ENCODE measurements at places on chromosomes 13 and 19. TPM values are rescaled to one million over a fixed set of nuclear protein-coding genes. Genes with fewer than 3 reads are reported as not detected.

- DNase-seq: peak; percentile 53
Measured at GRCh38 chr19:39805104-39805503, 26.4 kb downstream of the LEUTX start.

DNA sequence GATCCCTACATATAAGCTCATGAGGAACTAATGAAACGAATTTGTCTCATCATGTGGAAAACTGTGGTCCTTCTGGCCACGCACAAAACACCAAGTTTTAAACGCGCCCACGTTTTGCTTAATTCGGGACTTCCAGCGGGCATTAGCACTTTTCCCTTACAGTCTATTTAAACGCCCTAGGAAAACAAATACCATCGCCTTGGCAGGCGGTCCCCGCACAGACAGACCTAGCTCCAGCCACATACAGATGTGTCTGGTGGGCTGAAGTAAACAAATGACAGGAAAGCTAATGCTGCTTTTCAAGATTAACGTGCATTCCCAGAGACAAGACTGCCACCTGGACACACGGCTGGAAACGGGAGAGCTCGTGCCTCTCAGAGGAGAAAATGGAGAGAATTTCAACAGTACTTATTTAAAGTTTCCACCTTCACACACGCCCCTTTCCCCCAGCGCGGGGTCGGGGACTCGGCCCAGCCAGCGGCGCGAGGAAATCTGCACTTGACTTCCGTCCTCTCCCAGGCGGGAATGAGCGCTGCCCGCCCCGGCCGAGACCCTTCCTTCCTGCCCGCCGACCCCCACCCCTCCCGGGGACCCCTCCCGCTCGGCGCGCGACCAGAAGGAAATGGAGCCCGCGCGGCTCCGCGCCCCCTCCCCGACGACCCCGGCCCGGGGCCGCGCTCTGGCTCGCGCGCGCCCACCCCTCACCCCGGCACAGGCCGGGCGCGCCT, 931 bp downstream of the USP12 start:
- DNase-seq: peak; percentile 57

GRCh38 chr19:49937750-49938381, 8.6 kb upstream of the NUP62 start:
- peak; percentile 85 for DNase-seq

GRCh38 chr19:16266586-16266942, 58.1 kb upstream of the KLF2 start:
- no peak for DNase-seq

DNA sequence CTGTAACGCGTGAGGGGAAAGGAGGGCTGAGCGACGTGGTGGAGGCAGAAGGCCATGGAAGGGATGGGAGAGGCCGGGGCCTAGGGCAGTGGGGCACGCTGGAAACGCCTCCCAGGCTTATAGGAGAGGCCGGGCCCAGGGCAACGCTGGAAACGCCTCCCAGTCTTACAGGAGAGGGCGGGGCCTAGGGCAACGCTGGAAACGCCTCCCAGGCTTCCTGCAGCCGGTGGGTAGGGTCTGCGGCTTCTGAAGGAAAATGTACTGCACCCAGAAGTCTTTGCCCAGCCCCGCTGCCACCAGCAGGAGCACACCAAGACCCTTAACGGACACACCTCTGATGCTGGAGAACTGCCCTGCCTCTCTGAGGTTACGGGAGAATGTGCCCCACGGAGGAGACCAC, 9.1 kb downstream of the CACTIN start:
- no peak for DNase-seq

DNA sequence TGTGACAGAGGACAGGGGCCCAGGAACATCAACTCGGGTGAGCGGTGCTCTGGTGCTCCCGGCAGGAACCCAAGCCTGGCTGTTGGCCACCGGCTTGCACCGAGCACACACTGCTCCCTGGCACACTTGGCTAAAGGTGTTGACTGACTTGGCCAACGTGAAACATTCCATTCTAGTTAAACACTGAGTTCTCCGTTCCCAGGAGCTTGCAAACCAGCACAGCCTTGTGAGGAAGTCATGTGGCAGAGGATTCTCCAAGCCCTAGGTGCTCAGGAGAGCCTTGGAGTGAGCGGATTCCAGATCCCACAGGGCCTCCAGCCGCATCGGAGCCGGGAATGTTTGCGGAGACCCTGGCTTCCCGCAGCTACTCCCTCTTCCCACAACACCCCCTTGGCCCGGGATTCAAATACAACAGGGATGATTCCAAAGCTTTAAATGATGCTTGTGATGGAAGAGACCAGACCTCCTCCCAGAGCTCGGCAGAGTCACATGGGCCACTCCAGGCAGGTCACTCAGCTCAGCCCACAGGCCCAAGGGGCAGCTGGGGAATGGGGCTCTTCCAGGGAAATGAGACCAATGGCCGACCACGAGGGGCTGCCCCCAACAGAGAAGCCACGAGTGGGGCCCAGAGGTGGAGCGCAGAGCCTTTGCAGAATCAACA, 2.9 kb downstream of the C13orf46 start:
- peak; percentile 85 for DNase-seq

DNA sequence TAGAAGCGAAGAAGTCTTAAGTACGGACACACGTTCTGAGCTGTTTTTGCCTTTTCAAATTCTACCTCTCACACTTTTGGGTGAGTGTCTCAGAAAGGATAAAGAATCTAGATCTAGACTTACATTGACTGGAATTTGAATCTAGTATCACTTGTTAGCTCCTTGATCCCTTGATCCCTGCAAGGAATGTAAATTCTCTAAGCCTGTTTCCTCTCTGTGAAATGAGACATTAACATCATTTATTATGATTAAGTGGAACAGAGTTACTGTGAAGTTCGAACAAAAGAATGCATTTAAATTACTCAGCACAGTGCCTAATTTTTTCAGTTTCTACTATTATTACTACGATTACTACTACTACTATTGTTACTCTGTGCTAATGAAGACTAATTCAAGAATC, 86.6 kb upstream of the POSTN start:
- DNase-seq: no peak

GRCh38 chr13:28753208-28753892, 34.6 kb upstream of the SLC46A3 start:
- peak; percentile 56 for DNase-seq

GRCh38 chr13:40586886-40587565, 79.4 kb downstream of the FOXO1 start:
- no peak for DNase-seq

GRCh38 chr13:105825071-105825470, 710.4 kb downstream of the EFNB2 start:
- no peak for DNase-seq

- DNase-seq: no peak
Measured at GRCh38 chr19:49758292-49758691, 4.8 kb downstream of the TSKS start.

- DNase-seq: peak; percentile 21
Measured at GRCh38 chr13:76622315-76623040, 263.7 kb downstream of the KCTD12 start.

- no peak for DNase-seq
Measured at GRCh38 chr19:33758541-33759013, 38.1 kb upstream of the KCTD15 start.

GRCh38 chr19:50321831-50322230, 7.3 kb downstream of the KCNC3 start:
- DNase-seq: no peak

GRCh38 chr19:55014714-55015113, 23.4 kb downstream of the GP6 start:
- peak; percentile 33 for DNase-seq

The NDUFA13 gene
- total RNA-seq: 1,297 TPM

The KL gene
- total RNA-seq: 2.1 TPM

The KIR3DL1 gene
- not detected for total RNA-seq

The GATAD2A gene
- 29.7 TPM for total RNA-seq

The ZNF69 gene
- 4.0 TPM for total RNA-seq

The CYP2S1 gene
- 0.87 TPM for total RNA-seq

The SLC8A2 gene
- total RNA-seq: not detected

The NALCN gene
- 7.9 TPM for total RNA-seq

The PSG7 gene
- total RNA-seq: not detected
